Glutamatergic neuron (in vitro differentiated cells): ENCODE measurements at places on chromosomes 2 and 18. TPM values are rescaled to one million over a fixed set of nuclear protein-coding genes. Genes with fewer than 3 reads are reported as not detected.
A peak's percentile ranks its signal among the peaks of the same experiment; 100 is the strongest.

DNA sequence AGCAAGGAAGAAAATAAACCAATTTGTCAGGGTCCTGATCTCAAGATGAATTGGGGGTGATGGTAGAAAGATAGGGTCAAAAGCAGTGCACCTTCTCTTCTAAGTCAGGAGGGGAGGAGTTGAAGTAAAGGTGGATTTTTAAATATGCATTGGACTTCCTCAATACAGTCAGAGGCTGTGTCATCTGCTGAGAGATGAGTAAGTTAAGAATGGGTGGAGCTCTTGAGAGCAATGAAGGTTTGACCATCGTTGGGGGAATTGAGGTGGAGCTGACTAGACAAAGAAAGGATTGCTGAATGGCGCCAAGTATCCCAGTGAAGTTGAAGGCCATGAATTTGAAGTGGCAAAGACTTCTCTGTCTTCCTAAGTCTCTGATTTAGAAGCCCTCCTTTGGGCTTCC lies 18.4 kb upstream of the CPO start:
- no peak overlapping the region for H3K4me3 ChIP-seq
- no peak for DNase-seq
- no peak overlapping the region for H3K27ac ChIP-seq
- H3K4me1 ChIP-seq = peaks cover 5% of the 10 kb centered on the region
- H3K36me3 ChIP-seq = no peaks in the 10 kb centered on the region
- H3K27me3 ChIP-seq = no peaks in the 10 kb centered on the region

GRCh38 chr2:106782681-106783080 lies 103.3 kb downstream of the ST6GAL2 start:
- no peaks in the 10 kb centered on the region for H3K4me1 ChIP-seq
- no peaks in the 10 kb centered on the region for H3K36me3 ChIP-seq
- DNase-seq = no peak

DNA sequence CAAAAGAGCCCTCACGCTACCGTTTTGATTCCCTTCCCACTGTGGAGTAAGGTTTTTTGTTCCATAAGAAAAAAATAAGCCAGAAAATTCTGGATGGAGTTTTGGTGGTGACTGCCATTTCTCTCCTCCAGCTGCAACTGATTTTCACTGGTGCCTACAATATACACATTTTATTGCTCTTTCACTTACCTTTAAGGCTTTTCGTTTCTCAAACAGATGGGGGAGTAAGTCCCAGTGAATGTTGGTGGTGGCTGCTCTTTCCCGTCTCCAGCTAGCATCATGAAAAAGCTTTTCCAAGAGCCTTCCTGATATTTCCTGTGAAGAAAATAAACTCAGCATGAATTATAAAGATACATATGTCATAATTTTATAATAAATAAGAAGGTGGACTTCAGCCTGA lies 932.5 kb upstream of the PIK3C3 start:
- DNase-seq = no peak
- H3K27me3 ChIP-seq = no peaks in the 10 kb centered on the region
- no peaks in the 10 kb centered on the region for H3K4me1 ChIP-seq
- H3K36me3 ChIP-seq = no peaks in the 10 kb centered on the region
- H3K4me3 ChIP-seq = no peak overlapping the region
- no peak overlapping the region for H3K27ac ChIP-seq

GRCh38 chr18:78679031-78679430 lies 300.6 kb upstream of the SALL3 start:
- H3K27ac ChIP-seq = no peak overlapping the region
- peaks cover 4% of the 10 kb centered on the region for H3K27me3 ChIP-seq
- DNase-seq = no peak

- no peak for DNase-seq
- H3K36me3 ChIP-seq = peaks cover 23% of the 10 kb centered on the region
- no peak overlapping the region for H3K27ac ChIP-seq
- no peak overlapping the region for H3K4me3 ChIP-seq
- no peaks in the 10 kb centered on the region for H3K4me1 ChIP-seq
Observed at GRCh38 chr2:201366146-201366545, 9.0 kb upstream of the FLACC1 start.

- peaks cover 11% of the 10 kb centered on the region for H3K4me1 ChIP-seq
- peak overlapping the region; percentile 58 for H3K4me3 ChIP-seq
Observed at GRCh38 chr2:168348076-168348475, 100.7 kb upstream of the STK39 start.

GRCh38 chr2:132668189-132668823 lies 1.7 kb downstream of the LYPD1 start:
- peak; percentile 83 for DNase-seq
- no peak overlapping the region for H3K27ac ChIP-seq
- H3K27me3 ChIP-seq = peaks cover 9% of the 10 kb centered on the region
- peaks cover 5% of the 10 kb centered on the region for H3K4me1 ChIP-seq
- H3K4me3 ChIP-seq = peak overlapping the region; percentile 86

- H3K27ac ChIP-seq = no peak overlapping the region
- DNase-seq = no peak
- H3K4me3 ChIP-seq = no peak overlapping the region
- H3K4me1 ChIP-seq = no peaks in the 10 kb centered on the region
Observed at GRCh38 chr18:3683483-3683882, 233.5 kb downstream of the TGIF1 start.

- H3K36me3 ChIP-seq = peaks cover 5% of the 10 kb centered on the region
- DNase-seq = no peak
- H3K27ac ChIP-seq = no peak overlapping the region
- no peaks in the 10 kb centered on the region for H3K27me3 ChIP-seq
Observed at GRCh38 chr2:156300337-156300736, 32.2 kb downstream of the NR4A2 start.

DNA sequence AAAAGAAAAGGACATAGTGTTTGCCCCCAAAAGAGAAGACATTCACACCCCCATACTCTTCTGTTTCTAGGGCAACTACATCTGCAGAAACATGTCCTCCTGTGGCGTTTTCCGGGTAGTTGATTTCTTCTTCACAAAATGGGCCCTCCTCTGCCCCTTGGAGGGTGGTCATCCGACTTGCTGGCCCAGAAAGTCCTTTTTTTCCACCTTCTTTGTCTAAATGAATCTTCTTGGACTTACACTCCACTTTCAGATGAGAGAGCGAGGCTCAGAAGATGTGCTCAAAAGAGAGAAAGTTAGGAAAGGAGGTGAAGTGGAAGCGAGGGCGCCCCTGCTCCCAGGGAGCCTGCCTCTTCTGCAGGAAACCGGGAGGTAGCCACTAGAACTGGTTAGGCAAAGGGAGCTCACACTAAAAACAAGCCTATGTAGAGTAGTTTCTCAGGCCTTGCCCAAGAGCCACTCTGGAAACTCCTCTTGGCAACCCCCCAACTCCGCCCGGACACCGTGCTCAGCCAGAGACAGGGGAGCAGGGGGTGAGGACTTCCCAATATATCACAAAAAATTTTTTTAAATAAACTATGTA lies 10.2 kb upstream of the SIX3 start:
- no peak overlapping the region for H3K27ac ChIP-seq
- H3K27me3 ChIP-seq = peaks cover 47% of the 10 kb centered on the region
- no peak overlapping the region for H3K4me3 ChIP-seq
- no peaks in the 10 kb centered on the region for H3K36me3 ChIP-seq
- no peak for DNase-seq

DNA sequence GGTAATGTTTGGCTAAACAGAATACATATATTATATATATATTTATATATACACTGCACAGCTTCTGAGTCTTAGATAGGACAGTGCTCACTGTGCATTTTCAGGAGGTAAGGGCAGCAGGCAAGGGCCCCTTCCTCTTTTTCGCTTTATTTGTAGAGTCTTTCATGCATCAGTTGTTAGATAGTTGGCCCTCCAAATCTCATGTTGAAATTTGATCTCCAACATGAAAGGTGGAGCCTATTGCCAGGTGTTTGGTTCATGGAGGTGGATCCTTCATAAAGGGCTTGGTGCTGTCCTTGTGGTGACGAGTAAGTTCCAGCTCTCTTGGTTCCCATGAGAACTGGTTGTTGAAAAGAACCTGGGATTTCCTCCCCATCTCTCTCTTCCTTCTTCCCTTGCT lies 48.1 kb downstream of the TSN start:
- H3K27me3 ChIP-seq = peaks cover 2% of the 10 kb centered on the region
- DNase-seq = no peak
- H3K4me3 ChIP-seq = no peak overlapping the region
- peaks cover 17% of the 10 kb centered on the region for H3K36me3 ChIP-seq
- H3K27ac ChIP-seq = no peak overlapping the region

- H3K4me3 ChIP-seq = no peak overlapping the region
- DNase-seq = no peak
- H3K27me3 ChIP-seq = no peaks in the 10 kb centered on the region
- H3K36me3 ChIP-seq = no peaks in the 10 kb centered on the region
- H3K27ac ChIP-seq = no peak overlapping the region
- no peaks in the 10 kb centered on the region for H3K4me1 ChIP-seq
Observed at GRCh38 chr2:169110916-169111315, 41.6 kb downstream of the DHRS9 start.

GRCh38 chr2:191318037-191318728 lies 73.0 kb downstream of the MYO1B start:
- H3K4me3 ChIP-seq = no peak overlapping the region
- DNase-seq = no peak
- H3K4me1 ChIP-seq = peaks cover 44% of the 10 kb centered on the region
- H3K36me3 ChIP-seq = no peaks in the 10 kb centered on the region
- H3K27ac ChIP-seq = peak overlapping the region; percentile 66
- H3K27me3 ChIP-seq = peaks cover 6% of the 10 kb centered on the region

- no peaks in the 10 kb centered on the region for H3K4me1 ChIP-seq
- no peak overlapping the region for H3K27ac ChIP-seq
- DNase-seq = no peak
- no peaks in the 10 kb centered on the region for H3K27me3 ChIP-seq
- H3K4me3 ChIP-seq = no peak overlapping the region
Observed at GRCh38 chr2:43417300-43417699, 178.5 kb downstream of the THADA start.

DNA sequence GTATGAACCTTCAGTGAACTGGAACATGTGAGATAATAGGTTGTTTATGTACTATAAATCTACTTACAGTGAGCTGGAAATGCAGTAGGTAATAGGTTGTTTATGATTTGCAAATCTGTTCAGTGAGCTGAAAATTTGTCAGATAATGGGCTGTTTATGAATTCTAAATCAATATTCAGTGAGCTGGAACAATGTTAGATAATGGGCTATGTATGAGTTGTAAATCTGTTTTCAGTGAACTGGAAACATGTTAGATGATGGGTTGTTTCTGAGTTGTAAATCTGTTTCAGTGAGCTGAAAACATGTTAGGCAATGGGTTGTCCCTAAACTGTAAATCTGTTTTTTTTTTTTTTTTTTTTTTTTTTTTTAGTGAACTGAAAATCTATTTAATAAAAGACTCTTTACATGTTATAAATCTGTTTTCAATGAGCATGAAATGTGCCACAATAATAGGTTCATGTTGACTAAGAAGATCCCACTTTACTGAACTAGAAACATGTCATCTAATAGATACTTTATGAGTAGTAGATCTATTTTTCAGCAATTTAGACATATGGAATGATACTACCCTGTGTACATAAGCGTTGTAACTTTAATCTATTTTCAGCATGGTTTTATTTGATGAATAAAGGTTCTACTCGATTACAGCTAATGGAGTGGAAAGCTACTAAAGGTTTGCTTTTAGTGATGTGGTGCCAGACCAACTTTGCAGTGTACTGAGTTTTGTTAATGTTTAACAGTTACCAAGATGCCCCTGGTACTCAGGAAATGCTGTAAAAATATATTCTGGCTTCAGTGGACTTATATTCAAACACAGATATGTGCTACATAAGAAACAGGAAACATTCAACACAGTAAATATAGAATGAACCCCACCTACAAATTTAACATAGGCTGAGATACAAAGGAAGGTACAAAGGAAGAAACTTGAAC lies 1471.8 kb downstream of the LRP1B start:
- H3K27ac ChIP-seq = no peak overlapping the region
- H3K27me3 ChIP-seq = no peaks in the 10 kb centered on the region
- no peaks in the 10 kb centered on the region for H3K36me3 ChIP-seq
- H3K4me1 ChIP-seq = peaks cover 14% of the 10 kb centered on the region

GRCh38 chr18:31261792-31262582 lies 56.0 kb upstream of the DSG1 start:
- H3K36me3 ChIP-seq = no peaks in the 10 kb centered on the region
- no peak overlapping the region for H3K4me3 ChIP-seq
- no peak for DNase-seq
- H3K4me1 ChIP-seq = no peaks in the 10 kb centered on the region
- H3K27me3 ChIP-seq = peaks cover 3% of the 10 kb centered on the region

- peaks cover 9% of the 10 kb centered on the region for H3K27me3 ChIP-seq
- peaks cover 39% of the 10 kb centered on the region for H3K4me1 ChIP-seq
- H3K27ac ChIP-seq = peak overlapping the region; percentile 94
- H3K36me3 ChIP-seq = no peaks in the 10 kb centered on the region
Observed at GRCh38 chr2:219278655-219279150, 463 bp upstream of the DNAJB2 start.

GRCh38 chr2:203870481-203870880 lies 2.9 kb downstream of the CTLA4 start:
- no peaks in the 10 kb centered on the region for H3K4me1 ChIP-seq
- no peak for DNase-seq
- no peak overlapping the region for H3K27ac ChIP-seq
- H3K27me3 ChIP-seq = peaks cover 2% of the 10 kb centered on the region

- no peaks in the 10 kb centered on the region for H3K36me3 ChIP-seq
- no peak overlapping the region for H3K27ac ChIP-seq
- no peaks in the 10 kb centered on the region for H3K4me1 ChIP-seq
- no peaks in the 10 kb centered on the region for H3K27me3 ChIP-seq
- no peak for DNase-seq
- no peak overlapping the region for H3K4me3 ChIP-seq
Observed at GRCh38 chr2:142300517-142300916, 169.7 kb upstream of the LRP1B start.

- H3K27me3 ChIP-seq = no peaks in the 10 kb centered on the region
- no peak overlapping the region for H3K27ac ChIP-seq
- no peaks in the 10 kb centered on the region for H3K36me3 ChIP-seq
Observed at GRCh38 chr2:28545590-28546200, 49.8 kb downstream of the PLB1 start.

- peaks cover 19% of the 10 kb centered on the region for H3K27me3 ChIP-seq
- H3K27ac ChIP-seq = peak overlapping the region; percentile 98
- H3K4me3 ChIP-seq = no peak overlapping the region
- peaks cover 30% of the 10 kb centered on the region for H3K4me1 ChIP-seq
Observed at GRCh38 chr2:231672617-231673347, 35.5 kb upstream of the PTMA start.

GRCh38 chr2:27977731-27978312 lies 87.3 kb downstream of the BABAM2 start:
- H3K4me3 ChIP-seq = no peak overlapping the region
- DNase-seq = no peak
- H3K36me3 ChIP-seq = no peaks in the 10 kb centered on the region

DNA sequence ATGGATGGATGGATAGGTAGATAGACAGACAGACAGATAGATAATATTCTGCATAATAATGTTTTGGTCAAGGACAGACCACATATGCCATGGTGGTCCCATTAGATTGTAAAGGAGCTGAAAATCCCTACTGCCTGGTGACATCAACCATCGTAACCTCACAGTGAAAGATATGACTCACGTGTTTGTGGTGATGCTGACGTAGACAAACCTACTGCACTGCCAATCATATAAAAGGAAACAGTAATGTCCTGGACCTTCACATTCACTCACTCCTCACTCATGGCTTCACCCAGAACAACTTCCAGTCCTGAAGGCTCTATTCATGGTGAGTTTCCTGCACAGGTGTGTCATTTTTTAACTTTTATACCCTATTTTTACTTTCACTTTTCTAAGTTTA lies 202.9 kb upstream of the TPO start:
- H3K27ac ChIP-seq = no peak overlapping the region
- peaks cover 27% of the 10 kb centered on the region for H3K36me3 ChIP-seq
- no peaks in the 10 kb centered on the region for H3K27me3 ChIP-seq
- no peaks in the 10 kb centered on the region for H3K4me1 ChIP-seq
- no peak for DNase-seq

MOCOS gene
- 1.3 TPM for total RNA-seq

HS1BP3 gene
- 23.8 TPM for total RNA-seq

ARHGEF33 gene
- 1.1 TPM for total RNA-seq

ITPRID2 gene
- total RNA-seq = 32.8 TPM

SNED1 gene
- total RNA-seq = 2.8 TPM

GPR39 gene
- 1.0 TPM for total RNA-seq

IWS1 gene
- 46.1 TPM for total RNA-seq
